ENCODE measurements at places on chromosomes 1 and 21.

GRCh38 chr1:209815931-209816341 is 10.0 kb upstream of the IRF6 start:
- DNase-seq: no peak

GRCh38 chr1:196007763-196008162 is 600.5 kb downstream of the KCNT2 start:
- DNase-seq: no peak

DNA sequence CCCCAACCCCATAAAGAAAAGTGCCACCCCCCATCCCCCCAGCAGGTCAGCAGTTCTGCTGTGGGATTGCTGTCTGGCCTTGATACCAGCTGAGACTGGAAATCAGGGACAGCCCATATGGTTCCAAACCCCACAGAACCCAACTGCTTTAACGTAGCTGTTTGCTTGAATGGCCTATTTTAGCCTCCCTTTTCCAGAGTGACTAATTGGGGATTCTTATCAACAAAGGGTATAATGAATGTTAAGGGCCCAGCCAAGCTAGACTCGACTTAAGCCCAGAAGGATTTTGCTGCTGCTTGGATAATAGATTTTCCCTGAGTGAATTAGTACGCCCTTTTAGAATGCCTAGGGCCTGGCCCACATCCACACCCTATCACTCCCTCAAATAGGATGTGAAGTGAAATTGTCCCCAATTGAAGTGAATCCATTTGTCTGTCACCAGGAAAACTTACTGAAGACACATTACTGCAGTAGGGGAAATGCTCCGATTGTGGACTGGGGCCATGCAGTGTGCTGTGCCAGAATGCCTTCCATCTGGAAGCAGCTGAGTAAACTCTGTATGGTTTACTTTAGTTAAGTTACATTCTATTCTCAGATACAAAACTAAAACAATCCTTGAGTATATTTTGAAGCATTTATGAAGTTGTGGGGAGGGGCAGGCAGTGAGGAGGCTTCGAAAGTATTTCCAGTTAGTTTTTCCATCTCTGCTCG is 156.9 kb downstream of the DHRS3 start:
- peak; percentile 43 for DNase-seq

DNA sequence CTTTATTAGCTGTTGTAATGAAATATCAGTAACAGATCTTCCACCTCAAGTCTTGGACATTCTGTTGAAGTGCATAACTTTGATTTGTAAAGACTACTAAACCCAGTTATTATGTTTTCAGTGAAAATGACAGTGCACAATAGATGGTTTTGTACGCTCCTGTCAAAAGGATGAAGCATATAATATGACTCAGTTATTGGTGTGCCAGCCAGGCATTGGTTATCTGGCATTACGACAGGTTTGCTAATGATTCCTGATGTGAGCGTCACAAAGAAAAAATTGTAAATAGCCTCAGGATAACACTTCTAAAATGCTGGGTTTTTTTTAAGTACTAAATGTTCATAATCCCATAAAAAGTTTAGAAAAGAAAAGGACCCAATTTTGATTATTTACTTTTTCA is 147.9 kb downstream of the MAGI3 start:
- DNase-seq: no peak

- DNase-seq: no peak
Observed at GRCh38 chr1:242401937-242402336, 122.6 kb downstream of the PLD5 start.

DNA sequence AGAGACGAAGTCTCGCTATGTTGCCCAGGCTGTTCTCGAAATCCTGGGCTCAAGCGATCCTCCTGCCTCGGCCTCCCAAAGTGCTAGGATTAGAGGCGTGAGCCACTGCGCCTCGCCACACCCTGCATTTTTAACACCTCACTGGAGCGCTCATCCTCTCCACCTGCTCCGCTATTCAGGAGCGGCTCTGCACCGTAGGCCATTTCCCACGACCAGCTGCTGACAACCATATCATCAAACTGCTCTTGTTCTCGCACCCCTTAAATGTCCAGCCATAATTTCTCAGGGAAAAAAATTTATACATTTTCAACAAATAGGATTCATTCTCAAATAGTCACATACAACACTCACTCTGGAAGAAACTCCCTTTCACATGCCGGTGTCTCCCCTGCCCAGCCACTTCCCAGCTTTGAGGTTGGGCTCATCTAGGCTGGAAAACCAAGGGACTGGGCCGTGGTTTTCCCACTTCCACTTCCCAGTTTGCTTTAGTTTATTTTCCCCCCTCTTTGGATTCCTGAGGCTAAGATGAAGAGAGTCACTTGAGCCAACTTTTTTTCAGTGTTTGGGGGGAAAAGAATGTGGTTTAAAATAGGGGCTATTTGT is 639 bp upstream of the IPO9 start:
- DNase-seq: no peak

Measured in NCI-H1092 (cell line).